Central memory CD8-positive, alpha-beta T cell (primary cell): ENCODE measurements at places on chromosomes 16 and 17.

DNA sequence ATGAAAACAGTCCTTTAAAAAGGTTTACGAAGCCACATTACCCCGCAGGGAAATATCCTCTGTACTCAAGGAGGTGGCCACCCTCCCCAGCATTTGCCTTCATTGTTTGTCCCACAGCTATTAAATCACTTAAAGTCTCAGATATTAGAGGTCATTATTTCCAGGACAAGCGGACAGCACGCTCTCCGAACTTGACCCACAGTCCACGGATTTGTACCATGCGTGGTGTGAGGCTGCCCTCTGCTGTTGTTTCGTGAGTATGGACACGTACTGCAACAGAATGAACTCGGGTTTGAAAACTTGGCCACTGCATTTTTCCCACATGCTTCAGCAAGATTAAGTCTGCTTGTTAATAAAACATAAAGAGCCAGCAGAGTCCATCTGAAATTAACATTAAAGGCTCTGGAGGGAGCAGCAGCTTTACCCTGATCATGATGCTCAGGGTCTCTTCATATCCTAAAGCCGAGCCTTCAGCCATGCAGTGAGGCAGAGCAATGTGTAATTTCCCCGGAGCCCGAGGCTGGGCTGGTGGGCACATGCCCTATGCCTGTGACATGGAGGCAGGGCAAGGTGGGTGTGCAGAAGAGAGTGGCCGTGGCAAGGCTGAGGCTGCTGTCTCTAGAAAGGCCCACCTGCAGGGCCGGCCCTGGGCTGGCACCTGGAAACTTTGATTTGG is 19.7 kb downstream of the MEAK7 start:
- no peak for DNase-seq

GRCh38 chr16:1634541-1634940 is 22.4 kb downstream of the CRAMP1 start:
- no peak for DNase-seq

DNA sequence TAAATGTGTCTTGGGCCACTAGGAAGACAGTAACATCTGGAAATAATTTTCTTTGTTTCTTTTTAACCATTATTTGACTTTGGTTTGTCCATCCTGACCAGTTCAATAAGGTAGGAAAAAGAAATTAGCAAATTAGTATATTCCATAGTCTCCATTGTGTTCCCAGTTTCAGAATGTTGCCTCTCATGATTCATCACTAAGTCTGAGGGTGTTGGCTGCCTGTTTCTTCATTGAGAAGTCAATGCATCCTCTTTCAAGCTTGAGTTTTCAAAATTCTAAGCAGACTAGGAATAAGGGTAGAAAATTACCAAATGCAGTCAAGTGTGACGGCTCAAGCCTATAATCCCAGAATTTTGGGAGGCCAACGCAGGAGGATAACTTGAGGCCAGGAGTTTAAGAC is 41.9 kb downstream of the ZFHX3 start:
- DNase-seq, result no peak

GRCh38 chr16:35744726-35745125 is 2285.3 kb downstream of the TP53TG3F start:
- no peak for DNase-seq

GRCh38 chr17:1137465-1137894 is 42.3 kb downstream of the ABR start:
- DNase-seq, result peak; percentile 19

- no peak for DNase-seq
These were observed 138.2 kb upstream of the COX10 start for GRCh38 chr17:13931111-13931526.

DNA sequence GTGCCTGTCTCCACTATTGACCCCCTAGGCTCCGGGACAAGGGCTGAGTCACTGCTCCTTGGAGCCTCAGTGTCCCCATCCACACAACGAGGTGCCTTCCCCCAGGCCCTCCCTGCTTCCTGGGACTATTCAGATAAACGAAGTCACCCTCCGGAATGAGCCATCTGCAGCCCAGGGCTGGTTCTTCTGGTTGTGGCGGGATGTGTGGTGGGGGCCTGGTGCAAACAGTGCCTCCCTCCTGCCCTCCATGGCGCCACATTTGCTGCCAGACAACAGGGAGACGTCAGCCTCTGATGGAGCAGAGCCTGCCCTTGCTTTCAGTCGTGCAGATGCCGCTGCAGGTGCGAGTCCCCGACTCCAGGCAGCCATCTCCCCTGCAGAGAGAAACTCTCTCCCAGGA is 5.1 kb upstream of the KRT16 start:
- no peak for DNase-seq

DNA sequence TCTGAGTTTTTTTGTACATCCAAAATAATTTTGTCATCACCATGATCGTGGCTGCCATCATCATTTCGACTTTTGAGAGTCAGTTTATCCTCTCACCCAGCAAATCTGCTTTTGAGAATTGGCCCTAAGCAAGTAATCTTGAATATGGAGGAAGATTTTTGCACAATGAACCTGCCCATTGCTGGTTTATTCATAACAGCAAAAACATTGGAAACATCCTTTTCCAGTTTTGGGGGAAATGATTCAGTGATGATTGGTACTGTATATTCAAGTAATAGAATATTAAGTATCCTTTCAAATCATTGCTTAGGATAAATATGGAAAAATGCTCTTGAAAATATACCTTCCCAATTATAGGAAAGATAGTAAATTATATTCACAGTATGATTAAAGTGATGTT is 53.1 kb downstream of the PRKCA start:
- no peak for DNase-seq

GRCh38 chr17:79919164-79919585 is 79.9 kb upstream of the CBX4 start:
- DNase-seq, result no peak

DNA sequence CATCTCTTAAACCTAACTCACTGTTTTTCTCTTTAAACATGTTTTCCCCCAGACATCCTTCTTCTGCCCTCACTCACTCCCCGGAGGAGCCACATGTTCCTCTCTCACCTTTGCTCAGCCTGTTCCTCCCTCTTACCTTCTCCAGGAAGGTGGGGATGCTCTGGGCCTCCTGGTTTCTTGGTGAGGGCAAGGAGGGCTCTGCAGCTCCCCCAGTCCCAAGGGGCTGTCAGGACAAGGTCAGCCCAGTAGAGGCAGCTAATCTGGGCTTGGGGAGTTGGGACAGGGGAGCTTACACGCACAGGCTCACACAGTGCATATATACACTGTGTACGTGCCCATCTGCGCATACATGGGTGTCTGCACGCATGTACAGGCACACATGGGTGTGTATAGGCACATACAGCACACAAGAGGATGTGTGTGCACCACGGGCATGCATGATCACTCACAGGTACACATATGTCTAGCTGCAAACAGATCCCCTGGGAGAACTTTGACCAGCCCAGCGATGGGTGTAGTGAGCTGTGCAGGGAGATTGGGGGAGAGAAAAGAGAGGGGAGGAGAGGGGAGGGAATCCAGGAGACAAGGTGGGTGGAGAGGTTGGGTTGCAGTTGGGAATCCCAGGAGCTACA is 28.6 kb upstream of the SPNS3 start:
- DNase-seq, result no peak

GRCh38 chr16:68739964-68740627 is 3.0 kb downstream of the CDH1 start:
- DNase-seq, result no peak

GRCh38 chr17:17811381-17812210 is 25.2 kb downstream of the SREBF1 start:
- no peak for DNase-seq

DNA sequence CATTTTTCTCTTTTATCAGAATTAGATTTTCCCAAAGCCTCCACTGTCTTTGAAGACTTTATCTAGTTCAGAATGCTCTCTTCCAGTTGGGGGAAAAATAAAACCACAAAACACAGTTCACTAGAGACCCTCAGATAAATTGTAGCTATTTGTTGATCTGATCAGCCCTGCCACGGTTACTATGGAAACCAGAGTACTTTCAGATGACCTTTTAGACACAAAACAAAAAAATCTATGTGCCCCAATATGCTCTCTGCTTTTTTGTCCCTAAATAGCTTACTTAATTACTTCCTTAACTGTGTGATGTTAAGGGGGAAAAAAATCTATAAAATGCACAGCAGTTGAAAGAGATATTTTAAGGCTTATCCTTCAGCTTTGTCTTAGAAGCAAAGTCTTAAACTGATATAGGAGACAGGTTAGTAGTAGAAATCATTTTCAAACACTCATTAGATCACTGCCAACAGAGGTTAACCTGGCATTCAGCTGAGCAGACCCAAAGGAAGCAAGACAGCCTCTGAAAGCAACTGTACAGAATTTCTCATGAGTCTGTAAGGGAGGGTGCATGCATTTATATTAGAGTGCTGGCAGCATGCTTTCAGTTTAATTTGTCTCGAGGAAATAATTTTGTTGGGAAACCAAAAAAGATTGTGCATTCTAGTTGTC is 129.9 kb upstream of the CACNG5 start:
- no peak for DNase-seq

GRCh38 chr17:82246365-82247181 is 17.7 kb downstream of the SLC16A3 start:
- DNase-seq, result no peak
